ENCODE measurements at places on chromosomes 2 and 18.

- DNase-seq, result no peak
Measured at GRCh38 chr2:127163921-127164320, 56.2 kb downstream of the CYP27C1 start.

- no peak for DNase-seq
Measured at GRCh38 chr2:146226077-146226476, 1618.8 kb upstream of the ACVR2A start.

- no peak for DNase-seq
Measured at GRCh38 chr2:219638948-219639755, 11.7 kb downstream of the SLC4A3 start.

GRCh38 chr2:105261061-105261460, 19.5 kb downstream of the GPR45 start:
- peak; percentile 88 for DNase-seq

- DNase-seq, result no peak
Measured at GRCh38 chr2:171365778-171366177, 68.0 kb downstream of the METTL8 start.

GRCh38 chr2:21155365-21156136, 31.8 kb downstream of the TDRD15 start:
- no peak for DNase-seq

DNA sequence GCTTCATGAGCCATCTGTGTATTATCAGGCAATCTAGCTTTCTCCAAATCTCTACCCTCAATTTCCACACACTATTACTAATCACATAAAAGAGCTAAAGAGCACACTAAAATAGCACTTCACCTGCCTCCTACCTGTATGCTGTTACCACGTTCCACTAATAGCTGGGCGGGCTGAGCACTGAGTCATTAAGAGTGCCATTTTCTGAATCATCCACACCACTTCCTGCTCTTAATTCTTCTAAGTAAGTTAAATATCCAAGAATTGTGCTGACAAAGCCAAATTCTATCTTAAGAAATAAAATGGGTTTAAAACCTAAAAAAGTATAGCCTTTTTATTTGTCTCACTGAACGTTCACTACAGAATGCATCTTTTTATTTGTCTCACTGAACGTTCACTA, 35.7 kb downstream of the NOL10 start:
- DNase-seq, result peak; percentile 36

GRCh38 chr18:13237641-13238040, 19.1 kb downstream of the LDLRAD4 start:
- DNase-seq, result no peak

- peak; percentile 46 for DNase-seq
Measured at GRCh38 chr2:109195193-109196045, 66.4 kb downstream of the SH3RF3 start.

DNA sequence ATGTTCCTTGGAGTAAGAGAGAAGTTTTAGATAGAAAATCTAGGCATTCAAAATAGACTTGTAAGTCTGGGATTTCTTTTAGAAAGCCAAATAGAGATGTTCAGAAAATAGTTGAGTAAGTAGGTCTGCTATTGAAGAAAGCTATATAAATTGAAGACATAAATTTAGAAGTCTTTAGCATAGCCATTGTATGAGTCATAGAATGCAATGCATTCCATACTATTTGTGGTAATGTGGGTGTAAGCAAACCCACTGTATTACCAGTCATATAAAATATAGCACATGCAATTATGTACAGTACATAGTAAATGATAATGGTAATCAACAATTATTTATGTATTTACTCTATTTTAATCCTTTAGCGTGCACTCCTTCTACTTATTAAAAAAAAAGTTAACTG, 14.1 kb downstream of the MC4R start:
- no peak for DNase-seq

DNA sequence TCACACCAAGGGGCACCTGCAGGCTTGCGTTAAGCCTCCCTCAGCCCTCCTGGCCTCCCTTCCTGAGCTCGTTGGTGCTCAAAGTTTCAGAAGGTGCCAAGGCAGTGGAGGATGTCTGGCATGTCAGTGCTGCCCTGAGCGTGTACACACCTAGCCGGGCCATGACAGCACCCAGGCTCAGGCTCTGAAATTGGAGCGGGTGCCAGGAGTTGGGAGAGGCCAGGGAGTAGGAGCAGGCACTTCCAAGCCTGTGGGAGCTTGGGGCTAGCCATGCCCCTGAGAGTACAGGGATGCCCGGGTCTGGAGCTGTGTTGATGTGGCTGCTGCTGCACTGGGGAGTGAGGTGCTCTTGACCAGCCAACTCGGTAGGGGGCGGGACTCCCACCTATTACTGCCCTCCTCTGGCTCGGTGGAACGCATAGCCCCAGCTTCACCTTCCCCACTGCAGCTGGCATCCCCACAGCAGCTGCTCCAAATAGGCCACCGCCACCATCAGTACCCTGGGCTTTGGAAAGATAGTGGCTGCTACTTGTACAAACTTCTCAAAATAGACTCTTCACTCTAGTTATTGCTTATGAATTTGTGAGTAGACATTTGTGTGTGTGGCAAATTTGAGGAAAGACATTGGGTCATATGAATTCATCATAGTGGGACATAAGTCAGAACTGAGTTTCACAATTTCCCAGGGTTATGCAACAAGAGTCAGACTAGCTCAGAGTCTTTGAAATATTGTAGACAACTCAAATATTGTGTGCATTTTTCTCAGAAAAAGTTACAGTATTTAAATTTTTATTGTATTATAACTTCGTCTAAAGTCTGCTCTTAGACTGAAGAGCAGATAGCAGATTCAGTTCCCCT, 6.8 kb upstream of the PCARE start:
- no peak for DNase-seq

- no peak for DNase-seq
Measured at GRCh38 chr2:138469411-138469810, 32.2 kb upstream of the SPOPL start.

Measured in astrocyte of the cerebellum (primary cell).